ENCODE measurements at places on chromosomes 1 and 21.
A peak's percentile ranks its signal among the peaks of the same experiment; 100 is the strongest.

DNA sequence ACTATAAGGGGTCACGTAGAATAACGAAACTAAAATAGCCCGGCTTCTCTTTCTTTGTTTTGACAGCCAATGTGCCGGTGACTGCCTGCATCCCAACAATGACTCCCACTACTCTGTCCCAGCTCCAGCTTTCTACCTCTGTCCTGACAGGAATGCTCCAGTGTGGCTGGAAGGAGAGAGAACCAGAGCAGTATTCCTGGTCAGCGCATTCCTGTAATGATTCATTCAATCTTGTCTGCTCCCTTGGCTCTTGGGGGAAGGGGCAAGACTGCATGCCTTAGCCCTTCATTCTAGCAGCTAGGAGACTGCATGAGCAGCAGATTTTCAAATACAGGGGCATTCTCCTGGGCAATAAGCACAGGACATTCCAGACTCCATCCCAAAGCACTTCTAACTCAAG is 132.1 kb upstream of the PRMT6 start:
- no peak for DNase-seq

GRCh38 chr1:183962903-183963302 is 74.6 kb downstream of the COLGALT2 start:
- DNase-seq = no peak

DNA sequence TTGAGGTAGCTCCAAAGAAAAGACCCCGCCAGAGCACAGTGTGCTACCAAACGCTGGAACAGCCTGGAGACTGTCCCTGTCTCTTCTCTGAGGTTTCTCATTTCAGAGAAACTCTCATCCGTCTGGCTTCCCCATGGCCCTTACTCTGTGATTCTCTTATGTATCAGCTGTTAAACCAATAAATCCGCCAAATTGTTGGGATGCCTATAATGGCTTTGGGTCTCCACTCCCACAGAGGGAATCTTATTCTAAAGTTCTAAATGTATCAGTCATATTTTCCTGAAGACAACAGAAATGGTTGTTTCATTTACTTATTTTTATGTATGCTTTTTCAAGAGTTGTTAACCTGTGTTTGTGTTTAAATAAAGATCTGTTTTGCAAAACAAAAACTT is 4.0 kb downstream of the ERG start:
- DNase-seq = no peak

DNA sequence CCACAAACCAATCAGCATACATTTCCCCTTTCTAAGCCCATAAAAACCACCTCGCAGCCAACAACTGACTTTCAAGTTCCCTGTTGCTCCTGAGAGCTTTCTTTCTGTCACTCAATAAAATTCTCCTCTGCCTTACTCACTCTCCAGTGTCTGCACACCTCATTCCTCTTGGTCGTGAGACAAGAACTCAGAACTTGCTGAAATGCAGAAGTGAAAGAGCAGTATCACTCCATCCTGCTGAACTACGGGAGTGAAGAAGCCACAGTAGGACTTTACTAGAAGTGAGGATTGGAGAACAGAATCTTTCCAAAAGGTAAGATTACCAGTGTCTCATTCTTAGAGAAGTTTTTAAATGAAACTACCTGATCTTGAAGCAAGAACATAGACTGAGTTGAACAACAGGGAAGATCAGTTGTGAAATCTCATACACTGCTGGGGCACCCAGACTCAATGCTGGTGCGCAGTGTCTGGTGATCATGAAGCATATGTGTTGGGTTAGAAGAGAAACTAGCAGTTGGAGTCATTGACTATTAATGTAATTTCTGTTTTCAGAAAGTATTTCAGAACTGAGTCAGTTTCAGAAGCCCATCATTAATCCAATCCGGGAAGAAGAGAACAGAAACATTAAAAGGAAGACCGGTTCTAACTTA is 726.9 kb upstream of the TMPRSS15 start:
- DNase-seq = no peak

DNA sequence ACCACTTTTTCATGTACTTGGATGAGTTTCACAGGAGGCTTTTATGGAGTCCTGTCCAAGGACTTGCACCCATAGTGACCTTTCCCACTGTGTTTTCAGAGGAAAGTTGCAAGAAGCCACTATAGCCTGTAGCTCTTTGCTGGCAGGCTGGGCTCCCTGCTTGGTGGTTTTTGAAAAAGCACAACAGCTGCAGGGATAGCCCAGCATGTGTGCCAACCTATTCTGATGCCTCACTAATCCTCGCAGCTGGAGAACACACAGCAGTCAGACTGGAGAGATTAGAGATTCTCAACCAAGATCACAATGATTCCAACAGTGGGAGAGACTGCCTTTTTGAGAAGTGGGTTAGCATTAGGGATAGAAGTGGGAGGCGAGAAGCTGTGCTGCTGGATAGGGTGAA is 24.1 kb upstream of the ARHGEF11 start:
- DNase-seq = no peak

GRCh38 chr1:30748098-30748698 is 9.4 kb downstream of the LAPTM5 start:
- DNase-seq = no peak

DNA sequence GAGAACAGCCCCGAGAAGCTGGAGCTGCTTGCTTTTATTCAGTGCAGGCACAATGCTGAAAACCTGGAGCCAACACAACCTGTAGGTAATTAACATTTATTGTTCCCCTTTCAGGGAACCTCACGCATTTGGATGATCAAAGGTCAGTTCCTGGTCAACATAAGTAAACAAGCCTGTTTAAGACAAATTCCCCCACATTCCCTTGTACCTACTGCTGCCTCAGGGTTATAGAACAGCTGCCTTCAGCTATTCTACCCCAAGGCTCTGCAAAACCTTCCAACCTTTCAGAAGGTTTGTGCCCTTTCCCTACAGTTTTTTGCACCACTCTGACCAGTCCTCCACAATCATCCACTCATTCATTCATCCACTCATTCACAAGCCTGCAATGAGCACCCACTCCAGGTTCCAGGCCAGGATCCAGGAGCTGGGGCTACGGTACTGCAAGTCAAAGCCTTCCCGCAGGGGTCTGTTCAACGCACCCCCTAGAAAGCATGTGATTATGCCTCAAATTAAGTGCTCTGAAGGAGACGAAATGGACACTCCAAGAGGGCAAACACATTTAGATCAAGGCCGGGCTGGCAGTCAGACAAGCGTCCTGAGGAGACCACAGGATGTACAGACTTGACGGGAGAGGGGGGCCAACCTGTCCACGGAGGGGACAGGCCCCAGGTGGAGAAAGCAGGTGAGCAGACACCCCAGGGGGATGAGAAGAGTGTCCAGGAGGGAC is 683.9 kb downstream of the MATN1 start:
- no peak for DNase-seq

DNA sequence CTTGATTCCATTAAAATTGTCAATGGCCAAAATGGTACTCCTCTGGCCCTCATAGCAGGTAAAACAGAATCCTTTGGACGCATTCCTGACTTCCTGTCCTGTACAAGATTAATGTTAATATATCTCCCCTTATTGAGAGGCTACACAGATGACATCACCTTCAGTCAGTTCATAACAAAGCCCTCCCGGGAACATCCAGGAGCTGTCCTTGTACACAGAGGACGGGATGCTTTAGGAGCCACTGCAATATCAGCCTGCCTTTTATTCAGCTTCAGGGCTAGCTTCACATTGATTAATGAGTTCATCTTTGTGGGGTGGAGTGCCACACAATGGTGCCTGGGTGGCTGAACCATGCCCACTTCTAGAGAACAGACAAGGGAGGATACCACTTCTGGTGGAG is 235.1 kb downstream of the NRIP1 start:
- DNase-seq = no peak

DNA sequence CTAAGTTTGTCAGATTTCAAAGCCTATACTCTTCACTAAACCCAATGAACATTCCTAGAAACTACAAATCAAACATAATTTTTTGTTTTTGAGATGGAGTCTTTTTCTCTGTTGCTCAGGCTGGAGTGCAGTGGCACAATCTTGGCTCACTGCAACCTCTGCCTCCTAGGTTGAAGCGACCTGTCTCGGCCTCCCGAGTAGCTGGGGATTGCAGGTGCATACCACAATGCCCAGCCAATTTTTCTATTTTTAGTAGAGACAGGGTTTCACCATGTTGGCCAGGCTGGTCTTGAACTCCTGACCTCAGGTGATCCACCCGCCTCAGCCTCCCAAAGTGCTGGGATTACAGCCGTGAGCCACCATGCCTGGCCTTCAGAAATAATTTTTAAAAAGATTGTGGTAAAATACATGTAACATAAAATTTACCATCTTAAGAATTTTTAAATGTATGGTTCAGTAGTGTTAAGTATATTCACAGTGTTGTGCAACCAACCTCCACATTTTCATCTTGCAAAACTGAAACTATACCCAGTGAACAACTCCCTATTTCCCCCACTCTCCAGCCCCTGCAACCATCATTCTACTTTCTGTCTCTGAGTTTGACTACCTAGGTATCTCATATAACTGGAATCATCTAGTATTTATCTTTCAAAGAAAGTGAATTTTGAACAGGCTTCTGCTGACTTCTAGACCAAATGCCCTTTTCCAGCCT is 2.7 kb upstream of the CFAP141 start:
- DNase-seq = no peak

DNA sequence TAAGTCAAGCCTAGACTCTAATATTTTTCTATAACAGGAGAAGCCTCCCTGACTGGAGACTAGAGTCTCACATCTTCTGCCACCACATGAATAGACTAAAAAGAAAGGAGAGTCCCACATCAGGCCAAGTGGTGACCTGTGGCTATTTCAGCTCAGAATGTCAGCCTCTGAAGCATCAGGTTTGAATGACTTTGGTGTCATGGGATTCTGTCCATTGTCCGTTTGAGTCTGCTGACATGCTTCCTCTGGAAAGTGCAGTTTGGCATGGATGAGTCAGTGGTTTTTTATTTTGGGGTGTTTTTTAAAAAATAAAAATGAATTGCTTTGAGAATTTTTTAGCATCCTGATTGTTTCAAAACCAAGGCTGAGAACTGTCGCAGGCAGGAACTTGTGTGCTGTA is 19.5 kb downstream of the DYRK3 start:
- DNase-seq = no peak

- no peak for DNase-seq
Observed at GRCh38 chr1:172823534-172823933, 164.6 kb downstream of the FASLG start.

- DNase-seq = no peak
Observed at GRCh38 chr1:53484705-53485477, 25.7 kb downstream of the DMRTB1 start.

GRCh38 chr1:21510113-21510493 is 880 bp downstream of the ALPL start:
- no peak for DNase-seq

- no peak for DNase-seq
Observed at GRCh38 chr1:217191441-217191840, 439.4 kb downstream of the GPATCH2 start.

DNA sequence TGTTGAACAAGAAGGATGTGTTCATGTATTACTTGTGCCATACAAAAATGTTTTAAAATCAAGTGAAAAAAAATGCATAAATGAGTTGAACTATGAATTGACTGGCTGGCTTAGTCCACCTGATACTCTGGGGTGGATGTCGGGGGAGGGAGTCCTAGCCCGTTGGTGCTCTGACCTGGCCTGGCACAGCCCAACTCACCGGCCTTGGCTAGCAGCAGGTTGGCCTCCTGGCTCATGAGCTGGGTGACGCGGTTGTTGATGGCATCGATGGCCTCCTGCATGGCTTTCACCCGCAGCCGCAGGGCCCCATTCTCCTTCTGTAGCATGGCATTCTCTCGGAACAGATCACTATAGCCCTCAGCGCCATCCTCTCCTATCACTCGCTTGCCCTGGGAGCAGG is 21.6 kb downstream of the KIF21B start:
- no peak for DNase-seq

GRCh38 chr1:110057963-110058518 is 12.4 kb downstream of the ALX3 start:
- no peak for DNase-seq

- no peak for DNase-seq
Observed at GRCh38 chr1:240193679-240194078, 102.0 kb downstream of the FMN2 start.

- DNase-seq = no peak
Observed at GRCh38 chr21:42493109-42494060, 2.6 kb downstream of the RSPH1 start.

- DNase-seq = peak; percentile 61
Observed at GRCh38 chr1:32240140-32240951, 6.7 kb upstream of the FAM167B start.

DNA sequence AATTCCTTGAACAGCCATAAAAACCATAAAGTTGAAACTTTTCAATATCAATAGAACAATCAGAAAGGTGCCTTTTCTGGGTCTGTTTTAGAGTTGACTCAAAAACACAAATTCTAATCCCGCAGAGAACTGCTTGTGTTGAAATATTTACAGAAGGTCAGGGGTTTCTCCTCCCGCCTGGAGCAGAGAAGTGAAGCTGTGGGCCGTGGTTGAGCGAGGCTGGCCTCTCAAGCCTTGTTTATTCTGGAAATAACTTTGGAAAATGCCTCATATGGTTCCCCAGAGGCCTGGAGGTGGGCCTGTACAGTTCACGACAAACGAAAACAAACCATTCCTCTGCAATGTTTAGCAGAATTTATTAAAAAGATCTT is 90.8 kb upstream of the ERRFI1 start:
- no peak for DNase-seq

Data from CD4-positive, alpha-beta T cell treated with Interleukin-1 beta for 1 hour (primary cell).